ENCODE measurements at places on chromosomes 2 and 18. TPM values are rescaled to one million over a fixed set of nuclear protein-coding genes. Genes with fewer than 3 reads are reported as not detected.

The PROC gene
- 0.36 TPM for total RNA-seq

The ANKRD53 gene
- total RNA-seq = not detected

The EML6 gene
- total RNA-seq = 0.89 TPM

The MC5R gene
- total RNA-seq = not detected

The SLC9A4 gene
- not detected for total RNA-seq

The ADD2 gene
- total RNA-seq = 2.8 TPM

The APLF gene
- 2.7 TPM for total RNA-seq

The KCNK3 gene
- not detected for total RNA-seq

The GPBAR1 gene
- 0.38 TPM for total RNA-seq

The CDH2 gene
- 0.17 TPM for total RNA-seq

The CAPN14 gene
- 0.30 TPM for total RNA-seq

The PIKFYVE gene
- 15.1 TPM for total RNA-seq

The PSD4 gene
- total RNA-seq = 222 TPM

The GRHL1 gene
- 0.40 TPM for total RNA-seq

The CCBE1 gene
- total RNA-seq = not detected

The REG1B gene
- not detected for total RNA-seq

The CDCA7 gene
- total RNA-seq = 34.3 TPM

The DUSP19 gene
- total RNA-seq = 3.4 TPM

The IL37 gene
- total RNA-seq = not detected

The OTX1 gene
- not detected for total RNA-seq

The FEV gene
- total RNA-seq = not detected

The LOXHD1 gene
- total RNA-seq = not detected

The ACVR1C gene
- 0.44 TPM for total RNA-seq

The CYTIP gene
- total RNA-seq = 245 TPM

Measured in activated CD8-positive, alpha-beta memory T cell treated with anti-CD3 and anti-CD28 coated beads for 36 hours (primary cell).